ENCODE measurements at places on chromosomes 5 and 9. TPM values are rescaled to one million over a fixed set of nuclear protein-coding genes. Genes with fewer than 3 reads are reported as not detected.

- no peak for DNase-seq
These were observed 116.3 kb downstream of the MED27 start for GRCh38 chr9:131963072-131964030.

- no peak for DNase-seq
These were observed 688 bp downstream of the SNX24 start for GRCh38 chr5:122846051-122846550.

- no peak for DNase-seq
These were observed 50.3 kb downstream of the ALG2 start for GRCh38 chr9:99171225-99172123.

The SMIM32 gene
- total RNA-seq: not detected

DNA sequence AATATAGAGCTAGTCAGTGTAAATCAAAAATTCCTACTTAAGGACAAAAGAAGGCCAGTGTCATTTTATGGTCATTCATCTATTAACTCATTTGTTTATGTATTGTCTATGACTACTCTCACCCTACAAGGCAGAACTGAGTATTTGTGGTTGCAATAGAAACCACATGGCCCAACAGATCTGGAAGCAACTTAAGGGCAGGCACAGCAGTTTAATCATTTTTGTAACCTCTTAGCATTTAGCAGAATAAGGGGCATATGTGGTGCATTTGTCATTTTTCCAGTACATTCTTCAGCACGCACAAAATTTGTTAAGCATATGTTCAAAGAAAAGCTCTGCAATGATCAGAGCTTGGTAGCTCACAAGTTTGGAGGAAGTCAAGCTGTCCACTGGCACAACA is 1.1 kb downstream of the FKBP15 start:
- DNase-seq: no peak

DNA sequence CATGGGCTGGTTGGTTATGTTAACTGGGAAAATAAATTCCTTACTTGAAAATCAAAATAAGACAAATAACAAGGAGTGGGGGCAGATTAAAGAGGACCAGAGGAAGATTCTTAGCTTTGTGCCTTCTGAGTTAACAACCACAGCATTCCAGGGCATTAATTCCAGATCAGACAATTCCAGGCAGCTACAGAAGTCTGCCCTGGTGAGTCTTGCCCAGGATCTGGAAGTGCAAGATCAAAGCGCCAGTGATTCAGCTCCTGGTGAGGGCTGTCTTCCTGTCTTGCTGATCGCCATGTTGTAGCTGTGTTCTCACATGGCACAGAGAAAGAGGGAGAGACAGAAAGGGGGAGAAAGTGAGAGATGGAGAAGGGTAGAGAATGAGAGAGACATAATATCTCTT is 65.6 kb downstream of the ANXA2R start:
- DNase-seq: no peak

The GPX3 gene
- not detected for total RNA-seq

DNA sequence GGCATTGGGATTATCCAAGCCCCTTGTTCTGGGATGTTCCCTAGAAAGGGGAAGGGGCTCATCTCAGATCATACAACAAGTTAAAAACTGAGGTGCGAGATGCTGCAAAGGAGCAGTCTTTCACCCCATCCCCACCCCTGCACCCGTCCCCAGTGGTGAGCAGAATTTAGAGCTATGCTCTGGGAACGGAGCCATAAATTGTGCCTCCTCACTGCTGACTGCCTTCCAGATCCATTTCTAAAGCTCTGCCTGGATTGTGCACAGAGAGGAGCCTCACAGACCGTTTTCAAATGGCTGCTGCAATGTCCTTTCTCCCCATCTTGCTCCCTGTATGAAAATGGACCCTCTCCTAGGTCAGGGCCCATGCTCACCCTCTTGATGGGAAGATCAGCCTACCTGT is 8.3 kb downstream of the SLC25A48 start:
- no peak for DNase-seq

DNA sequence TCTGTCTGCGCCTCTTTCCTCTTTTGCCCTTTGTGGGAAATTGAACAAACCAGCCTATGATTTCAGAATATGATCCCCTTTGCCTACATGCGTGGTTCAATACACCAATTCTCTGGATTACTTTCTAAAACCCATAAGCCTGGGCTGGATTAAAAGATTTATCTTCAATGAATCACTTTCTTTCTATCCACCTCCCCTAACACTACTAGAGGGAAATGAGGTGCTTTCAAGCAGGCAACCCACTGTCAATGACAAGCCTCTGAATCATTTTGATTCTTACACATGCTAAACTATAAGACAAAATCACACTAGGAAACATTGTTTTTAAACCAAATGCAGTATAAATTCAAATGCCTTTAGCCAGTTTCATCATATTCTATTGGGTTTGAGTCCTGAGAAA is 257.5 kb downstream of the AGTPBP1 start:
- DNase-seq: no peak

DNA sequence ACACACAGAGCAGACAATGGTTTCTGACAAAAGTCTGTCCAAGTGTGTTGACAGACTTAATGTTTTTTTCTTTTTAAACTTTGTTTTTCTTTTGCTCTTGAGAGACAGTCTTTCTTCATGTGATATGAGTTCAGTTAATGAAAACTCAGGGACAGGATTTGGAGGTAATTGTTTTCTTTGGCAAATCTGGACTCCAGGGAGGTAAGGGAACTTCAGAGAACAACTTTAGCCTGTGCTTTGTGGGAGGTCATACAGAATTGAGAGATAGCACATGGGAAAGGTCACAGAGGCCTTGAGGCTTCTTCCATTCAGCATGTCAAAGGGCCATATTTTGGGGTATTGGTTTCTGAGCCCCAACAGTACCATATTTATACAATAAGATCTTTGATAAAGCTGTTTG is 9.3 kb downstream of the C9orf153 start:
- DNase-seq: no peak

The PRDM12 gene
- 0.17 TPM for total RNA-seq

GRCh38 chr9:70948744-70949143 is 172.7 kb downstream of the TRPM3 start:
- no peak for DNase-seq

GRCh38 chr9:118618849-118619248 is 750.4 kb downstream of the BRINP1 start:
- DNase-seq: no peak

- DNase-seq: no peak
These were observed 79.8 kb downstream of the COL27A1 start for GRCh38 chr9:114235033-114235661.

The FOXD4L5 gene
- 0.19 TPM for total RNA-seq

DNA sequence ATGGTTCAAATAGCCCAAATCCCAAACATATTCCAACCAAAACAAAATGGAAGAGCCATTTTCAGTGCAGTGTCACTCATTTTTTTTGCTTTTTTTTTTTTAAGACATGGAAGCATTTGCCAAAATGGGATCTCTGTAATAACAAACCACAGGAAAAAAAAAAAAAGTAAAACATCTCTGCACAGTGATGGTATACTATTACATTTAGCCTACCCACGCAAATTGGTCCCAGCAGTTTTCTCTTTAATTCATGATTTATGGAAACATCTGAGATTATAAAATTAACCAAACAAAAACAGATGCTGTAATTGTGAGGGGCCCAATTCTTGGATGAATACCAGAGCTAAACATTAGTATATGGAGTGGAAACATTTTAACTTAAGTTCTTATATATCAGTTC is 566.6 kb downstream of the ZNF608 start:
- no peak for DNase-seq

GRCh38 chr9:69334317-69334716 is 9.3 kb downstream of the ENTREP1 start:
- DNase-seq: no peak

The ERAP2 gene
- 107 TPM for total RNA-seq

The RNF38 gene
- 54.5 TPM for total RNA-seq

- no peak for DNase-seq
These were observed at the start of gene PCDHGA1 for GRCh38 chr5:141330299-141331080. Gene PCDHGA1, plus strand, starts transcription at chr5:141330514.

DNA sequence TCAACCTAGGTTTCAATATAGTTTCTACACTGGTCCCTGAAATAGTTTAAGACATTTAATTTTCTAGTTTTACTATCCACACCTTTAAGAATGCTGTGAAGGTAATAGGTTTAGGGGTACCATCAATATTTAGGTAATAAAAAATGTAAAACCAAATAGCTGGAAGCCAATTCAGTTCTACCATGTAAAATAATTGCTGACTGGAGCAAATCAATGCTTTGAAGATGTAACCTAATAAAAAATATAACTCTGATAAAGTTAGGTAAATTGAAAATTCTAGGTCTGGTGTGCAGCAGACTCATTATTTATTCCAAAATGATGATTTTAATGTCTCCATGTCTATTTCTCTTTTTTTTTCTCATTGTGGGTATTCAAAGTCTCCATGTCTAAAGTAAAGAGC is 21.8 kb downstream of the CDH6 start:
- no peak for DNase-seq

GRCh38 chr5:135444360-135444759 is 2.8 kb downstream of the DCANP1 start:
- no peak for DNase-seq

- no peak for DNase-seq
These were observed 63.4 kb upstream of the LRRTM2 start for GRCh38 chr5:138938526-138938925.

All from activated naive CD8-positive, alpha-beta T cell treated with anti-CD3 and anti-CD28 coated beads, Interleukin-2, amount 10 ng/mL, durations not matched to agents 7 days and 5 days (primary cell).